ENCODE measurements at places on chromosomes 16 and 17. TPM values are rescaled to one million over a fixed set of nuclear protein-coding genes. Genes with fewer than 3 reads are reported as not detected.

DNA sequence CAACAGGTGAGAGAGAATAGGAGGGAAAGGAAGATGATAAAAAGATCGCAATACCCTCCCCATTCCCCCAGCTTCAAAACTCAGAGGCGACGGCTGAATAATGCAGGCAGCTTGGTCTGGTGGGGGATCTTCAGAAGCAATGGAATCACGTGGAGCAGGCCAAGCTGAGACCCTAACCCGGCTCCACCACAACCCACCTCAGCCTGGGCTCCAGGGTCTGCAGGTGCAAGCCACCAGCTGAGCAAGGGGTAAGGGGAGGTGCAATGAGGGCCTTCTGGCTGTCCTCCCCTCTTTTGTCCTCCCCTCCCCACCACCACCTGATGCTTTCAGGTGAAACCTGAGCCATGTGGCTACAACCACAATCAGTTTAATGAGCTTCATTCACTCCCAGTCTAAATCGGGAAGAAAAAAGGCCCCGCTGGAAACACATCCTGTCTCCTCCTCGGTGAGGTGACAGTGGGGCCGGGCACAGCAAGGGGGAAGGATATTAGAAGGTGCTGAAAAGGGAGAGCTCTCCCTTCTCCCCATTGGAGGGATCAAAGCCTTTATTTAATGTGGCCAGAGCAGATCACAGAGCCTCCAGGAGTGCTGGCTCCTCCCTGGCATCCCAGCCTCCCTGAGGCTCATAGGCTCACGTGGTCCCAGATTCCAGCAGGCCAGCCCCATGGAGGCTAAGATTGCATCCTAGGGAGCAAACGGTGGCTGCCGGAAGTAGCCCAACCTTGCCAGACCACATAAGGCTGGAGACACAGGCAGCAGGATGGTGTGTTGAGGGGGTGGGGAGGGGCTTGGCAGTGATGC lies 261.0 kb downstream of the SOX9 start:
- DNase-seq: no peak

DNA sequence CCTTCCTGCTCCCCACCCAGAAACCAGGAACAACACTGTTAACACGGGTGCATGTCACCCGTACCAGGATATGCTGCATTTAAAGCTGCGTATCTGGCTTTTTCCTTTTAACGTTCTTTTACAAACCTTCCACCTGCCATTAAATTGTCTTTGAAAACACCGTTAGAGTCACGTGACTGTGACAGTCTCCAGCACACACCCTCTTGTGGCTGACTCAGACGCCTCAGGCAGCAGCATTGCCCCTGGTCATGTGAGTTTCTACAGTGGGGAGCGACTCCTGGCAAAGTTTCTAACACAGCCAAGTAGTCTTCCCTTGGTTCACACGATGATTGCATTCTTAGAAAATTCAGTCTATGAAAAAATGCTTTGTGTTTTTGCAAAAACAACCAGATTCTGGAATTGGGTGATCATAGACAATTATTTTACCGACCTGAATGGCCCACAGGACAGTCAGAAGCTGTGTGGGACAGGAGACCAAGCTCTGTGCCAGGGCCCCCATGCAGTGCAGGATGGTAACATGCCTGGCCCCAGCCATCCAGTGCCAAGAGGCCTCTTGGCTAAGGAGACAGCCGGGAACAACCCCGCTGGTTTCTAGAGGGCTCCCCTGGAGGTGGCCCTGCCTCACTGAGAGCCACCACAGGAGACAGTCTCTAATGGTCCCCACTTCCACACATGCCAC lies 199.1 kb downstream of the KATNIP start:
- DNase-seq: peak; percentile 62

DNA sequence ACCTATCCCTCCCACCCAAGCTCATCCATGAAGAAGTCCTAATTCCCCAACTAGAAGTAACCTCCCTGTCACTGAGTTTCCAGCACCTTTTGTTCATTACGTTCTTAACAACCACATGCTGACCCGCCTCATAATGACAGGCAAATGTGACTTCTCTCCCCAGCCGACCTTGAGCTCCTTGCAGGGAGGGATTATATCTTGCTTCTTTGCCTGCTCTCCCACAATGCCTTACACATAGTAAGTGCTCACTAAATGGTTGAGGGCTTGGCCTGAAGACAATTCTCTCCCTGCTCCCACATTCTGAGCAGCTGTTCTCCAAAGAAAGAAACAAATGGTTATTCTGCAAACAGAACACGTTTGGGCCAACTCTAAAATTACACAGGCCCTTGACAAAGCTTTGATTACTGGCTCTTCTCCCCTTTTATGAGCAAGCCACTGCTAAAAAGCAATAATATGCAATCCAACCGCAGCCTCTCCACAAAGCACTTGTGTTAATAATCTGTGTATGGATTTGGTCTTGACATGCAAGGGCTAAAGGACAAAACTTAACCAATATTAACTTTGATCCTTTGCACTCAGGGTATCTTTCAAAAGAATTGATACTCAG lies 23.2 kb downstream of the SLC39A11 start:
- no peak for DNase-seq

DNA sequence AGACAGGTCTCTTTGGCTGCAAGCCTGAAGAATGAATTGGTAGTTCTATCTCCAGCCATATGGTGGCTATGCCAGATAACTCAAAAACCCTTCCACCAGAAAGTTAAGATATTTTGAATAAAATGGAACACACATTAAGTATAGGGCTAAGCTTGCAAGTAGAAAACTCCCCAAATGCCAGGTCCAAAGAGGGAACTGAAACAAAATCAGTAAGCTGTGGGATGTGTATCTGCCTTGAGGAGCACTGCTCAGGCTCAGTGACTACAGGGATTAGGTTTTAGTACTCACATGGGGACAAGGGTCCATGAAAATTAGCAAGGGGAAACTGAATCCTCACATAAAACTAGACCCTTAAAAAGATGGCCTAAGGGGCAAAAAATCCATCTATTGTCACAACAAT lies 115.7 kb upstream of the PMFBP1 start:
- DNase-seq: no peak

GRCh38 chr17:8175795-8176196 lies 384 bp downstream of the TMEM107 start:
- DNase-seq: no peak

Gene MYOCD
- 37.3 TPM for total RNA-seq

Gene P2RX5
- total RNA-seq: 2.0 TPM

Gene GDPD1
- total RNA-seq: 6.8 TPM

Gene TEDC2
- total RNA-seq: 0.60 TPM
